ENCODE measurements at places on chromosomes 12 and 14.
A peak's percentile ranks its signal among the peaks of the same experiment; 100 is the strongest.

DNA sequence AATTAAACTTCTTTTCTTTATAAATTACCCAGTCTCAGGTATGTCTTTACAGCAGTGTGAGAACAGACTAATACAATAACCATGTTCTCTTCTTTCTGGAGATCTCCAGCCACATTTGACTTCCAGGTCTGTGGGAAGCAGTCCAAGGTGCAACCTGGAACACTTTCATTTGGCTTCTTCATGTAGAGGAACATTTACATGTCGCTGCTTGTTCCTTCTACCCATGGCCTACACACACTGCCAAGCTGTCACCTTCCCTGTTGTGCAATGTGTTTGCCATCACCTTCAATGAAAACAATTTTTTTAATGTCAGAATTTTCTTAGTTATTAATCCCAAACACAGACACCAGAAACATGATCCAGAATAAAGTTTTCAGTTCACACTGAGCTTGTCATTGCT, 104.7 kb downstream of the PRKCH start:
- no peak for DNase-seq

DNA sequence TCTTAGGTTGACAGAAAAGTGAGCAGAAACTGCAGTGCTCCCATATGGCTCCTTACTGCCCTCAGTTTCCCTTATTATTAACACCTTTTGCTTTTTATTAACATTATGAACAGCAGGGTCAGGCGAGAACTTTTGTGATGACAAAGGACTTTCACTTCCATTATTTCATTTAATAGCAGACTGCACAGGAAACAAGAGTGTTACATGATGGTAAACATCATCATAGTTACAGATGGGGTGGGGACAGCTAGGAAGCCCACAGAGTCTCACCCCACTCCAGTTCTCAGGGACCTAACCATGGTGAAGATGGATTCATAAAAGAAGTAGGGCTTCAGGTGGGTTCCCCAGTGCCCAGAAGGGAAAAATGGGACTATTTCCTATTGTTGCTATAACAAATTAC, 110.1 kb upstream of the PELI2 start:
- no peak for DNase-seq

DNA sequence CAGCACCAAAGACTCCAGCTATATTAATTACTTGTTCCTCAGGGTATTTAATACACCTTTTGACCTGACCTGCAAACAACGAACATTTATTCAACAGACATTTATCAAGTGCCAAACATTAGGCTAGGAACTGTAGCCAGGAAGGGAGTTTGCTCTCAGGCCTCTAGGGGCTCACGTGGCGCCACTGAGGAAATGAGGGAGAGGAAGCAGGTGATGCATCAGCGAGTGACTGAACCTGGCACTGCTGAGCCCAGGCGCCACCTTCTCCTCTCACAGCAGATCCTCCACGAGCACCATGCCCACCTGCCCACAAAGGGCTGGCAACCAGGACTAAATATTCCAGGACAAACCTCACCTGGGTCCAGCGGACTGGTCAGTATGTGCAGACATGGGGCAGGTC, 50.2 kb downstream of the SETD3 start:
- DNase-seq: no peak

DNA sequence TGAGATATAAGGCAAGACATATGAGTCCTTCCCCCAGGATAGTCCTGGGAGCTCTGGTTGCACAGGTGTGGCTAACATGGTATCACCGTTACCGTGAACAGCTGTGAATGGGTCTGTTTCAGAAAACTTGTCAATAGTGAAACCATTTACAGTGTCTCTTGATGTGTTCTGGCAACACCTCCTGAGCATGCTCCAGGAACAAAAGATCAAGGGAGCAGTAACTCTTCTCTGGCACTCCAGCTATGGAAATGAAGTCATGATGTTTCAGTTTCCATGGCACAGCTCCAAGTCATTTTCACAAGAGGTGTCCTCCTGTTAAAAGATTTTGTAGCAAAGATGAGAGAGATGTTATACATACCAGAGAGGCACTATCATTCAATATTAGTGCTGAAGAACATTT, 253.7 kb downstream of the SNAPC1 start:
- DNase-seq: peak; percentile 15

DNA sequence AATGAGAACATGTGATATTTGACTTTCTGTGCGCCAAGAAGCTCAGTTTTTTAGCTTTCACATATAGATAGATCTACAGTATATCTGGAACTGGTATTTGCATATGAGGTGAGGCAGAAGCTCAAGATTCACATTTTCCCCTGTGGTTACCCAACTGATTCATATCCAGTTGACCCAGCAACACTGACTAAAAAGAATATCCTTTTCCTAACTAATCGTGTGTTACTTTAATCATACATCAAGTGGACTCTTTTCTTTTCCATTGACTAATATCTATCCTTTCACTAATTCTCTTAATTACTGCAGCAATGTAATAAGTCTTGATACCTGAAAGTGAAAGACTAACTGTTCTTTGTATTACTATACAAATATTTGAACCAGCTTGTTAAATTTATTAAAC, 236.1 kb downstream of the AEBP2 start:
- DNase-seq: no peak

DNA sequence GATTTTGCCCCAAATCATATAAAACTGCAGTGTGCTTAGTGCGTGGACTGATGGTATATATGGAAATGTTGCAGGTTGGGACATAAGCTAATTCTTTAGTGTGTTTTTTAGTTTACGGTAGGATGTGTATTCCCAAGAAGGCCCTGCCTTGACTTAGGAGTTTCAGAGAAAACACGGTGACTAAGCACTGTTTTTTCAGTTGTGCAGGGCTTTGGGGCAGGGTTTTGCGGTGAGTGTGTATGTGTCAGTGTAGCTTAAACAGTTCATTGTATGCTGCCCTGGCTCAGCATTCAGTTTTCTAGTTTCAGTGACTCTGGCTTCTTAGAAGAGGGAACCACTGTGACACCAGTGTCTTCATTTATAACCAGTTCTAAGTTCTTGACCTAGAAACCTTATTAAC, 101.2 kb downstream of the AKAP6 start:
- DNase-seq: peak; percentile 15

GRCh38 chr12:110012137-110012536, 12.9 kb downstream of the ANKRD13A start:
- peak; percentile 25 for DNase-seq

- peak; percentile 96 for DNase-seq
These were observed 124.4 kb upstream of the KRR1 start for GRCh38 chr12:75635606-75636444.

GRCh38 chr12:10397296-10397695, 7.5 kb upstream of the KLRK1 start:
- DNase-seq: no peak

- no peak for DNase-seq
These were observed 104.8 kb downstream of the UNC79 start for GRCh38 chr14:93535537-93535936.

DNA sequence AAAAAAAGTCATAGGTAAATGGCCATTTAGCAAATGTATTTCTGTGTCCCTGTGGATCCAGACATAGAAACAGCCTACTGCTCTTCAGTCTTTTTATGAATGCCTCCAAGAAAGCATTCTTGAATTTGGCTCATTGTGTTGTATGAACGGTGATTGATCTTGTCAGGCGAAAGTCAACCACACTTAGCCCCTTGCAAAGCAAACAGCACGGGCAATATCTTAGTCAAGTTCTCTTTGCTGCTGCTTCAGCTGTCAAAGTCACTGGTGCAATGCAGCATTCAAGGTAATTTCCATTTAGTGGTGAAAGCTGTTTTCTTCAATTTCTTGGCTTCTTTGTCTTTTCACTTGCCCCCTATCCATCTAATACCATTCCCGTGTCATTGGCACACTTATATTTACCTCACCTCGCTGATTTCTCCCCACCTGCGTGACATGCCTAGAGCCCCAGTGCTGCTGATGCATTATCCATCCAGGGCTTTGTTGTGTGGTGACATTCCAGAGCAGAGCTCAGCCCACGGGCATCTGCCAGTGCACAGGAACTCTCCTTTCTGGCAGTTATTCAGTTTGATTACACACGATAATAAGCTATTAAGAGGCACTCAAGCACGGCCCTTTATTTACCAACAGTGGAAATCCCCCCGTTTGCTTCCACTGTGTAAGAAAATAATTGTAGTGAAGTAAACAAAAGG, 362.3 kb upstream of the NOVA1 start:
- no peak for DNase-seq

DNA sequence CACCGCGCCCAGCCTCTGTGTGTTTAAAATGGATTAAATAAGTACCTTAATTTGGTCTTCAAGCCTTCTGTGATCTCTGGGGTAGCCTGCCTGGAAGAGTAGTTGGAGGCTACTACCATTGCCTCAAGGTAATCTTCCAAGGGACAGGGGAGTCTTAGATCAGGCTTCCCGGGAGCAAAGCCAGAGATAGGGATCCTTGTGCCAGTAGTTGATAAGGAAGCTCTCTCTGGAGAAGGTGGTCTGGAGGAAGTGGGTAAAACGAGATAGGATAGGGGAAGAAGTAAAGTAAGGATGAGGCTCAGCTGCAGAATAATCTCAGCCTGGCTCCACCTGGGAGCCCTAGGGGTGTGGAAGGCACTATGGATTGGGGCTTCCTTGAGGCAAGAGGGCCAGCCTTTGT, 38.5 kb downstream of the FOS start:
- no peak for DNase-seq

DNA sequence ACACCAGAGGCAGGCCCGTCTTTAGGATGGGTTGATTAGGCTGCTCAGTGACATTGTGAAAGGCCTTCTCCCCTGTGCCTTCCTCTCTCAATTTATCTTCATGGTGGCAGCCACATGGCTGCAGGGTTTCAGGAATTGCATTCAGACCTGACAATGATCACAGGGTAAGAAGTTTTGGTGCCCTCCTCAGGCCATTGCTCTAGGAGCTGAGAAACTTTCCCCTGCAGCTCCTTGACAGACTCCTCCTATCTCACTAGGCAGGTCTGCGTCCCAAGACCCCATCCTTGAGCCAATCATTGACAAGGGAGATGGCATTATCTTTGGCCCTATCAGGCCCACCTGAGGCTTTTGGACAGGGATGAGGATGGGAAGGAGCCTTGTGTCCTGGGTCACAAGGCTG, 57.4 kb upstream of the ANO4 start:
- DNase-seq: no peak

DNA sequence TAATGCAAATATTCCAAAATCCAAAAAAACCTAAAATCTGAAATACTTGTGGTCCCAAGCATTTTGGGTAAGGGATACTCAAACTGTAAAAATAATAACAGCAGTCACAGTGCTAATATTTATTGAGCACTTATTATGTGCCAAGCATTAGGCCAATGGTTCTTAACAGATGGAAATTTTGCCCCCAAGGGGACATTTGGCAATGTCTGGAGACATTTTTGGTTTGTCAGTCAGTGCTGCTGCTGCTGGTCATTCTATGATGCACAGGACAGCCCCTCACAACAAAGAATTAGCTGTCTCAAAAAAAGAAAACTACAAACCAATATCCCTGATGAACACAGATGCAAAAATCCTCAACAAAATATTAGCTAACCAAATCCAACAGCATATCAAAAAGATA, 5.8 kb downstream of the NDUFA12 start:
- no peak for DNase-seq

GRCh38 chr14:33590891-33591630, 359.8 kb downstream of the EGLN3 start:
- DNase-seq: peak; percentile 36

- no peak for DNase-seq
These were observed 40.3 kb downstream of the IFNG start for GRCh38 chr12:68119250-68119649.

- no peak for DNase-seq
These were observed at the start of gene KRT85 for GRCh38 chr12:52366738-52367485. TSS of gene KRT85 (minus strand) at chr12:52367481. CDS start at chr12:52367405, 76 bp downstream.

GRCh38 chr14:29734732-29735131, 192.9 kb downstream of the PRKD1 start:
- DNase-seq: no peak

DNA sequence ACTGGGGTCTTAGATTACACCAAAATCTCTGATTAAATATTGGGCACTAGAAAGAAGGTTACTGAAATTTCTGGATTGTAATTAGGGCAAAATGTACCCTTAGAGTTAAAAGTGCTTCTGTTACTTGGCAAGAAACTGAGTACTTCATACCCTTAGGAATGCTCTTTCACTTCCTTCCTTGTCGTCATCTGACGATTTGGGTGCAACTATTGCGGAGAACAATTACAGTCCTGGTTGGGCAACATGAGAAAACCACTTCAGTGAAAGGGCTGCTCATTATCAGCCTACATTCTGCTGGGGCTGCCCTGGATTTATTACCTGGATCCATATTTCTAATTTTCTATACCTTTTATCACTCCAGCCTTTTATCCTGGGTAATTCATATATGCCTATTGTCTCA, 348.5 kb upstream of the MDGA2 start:
- DNase-seq: no peak

DNA sequence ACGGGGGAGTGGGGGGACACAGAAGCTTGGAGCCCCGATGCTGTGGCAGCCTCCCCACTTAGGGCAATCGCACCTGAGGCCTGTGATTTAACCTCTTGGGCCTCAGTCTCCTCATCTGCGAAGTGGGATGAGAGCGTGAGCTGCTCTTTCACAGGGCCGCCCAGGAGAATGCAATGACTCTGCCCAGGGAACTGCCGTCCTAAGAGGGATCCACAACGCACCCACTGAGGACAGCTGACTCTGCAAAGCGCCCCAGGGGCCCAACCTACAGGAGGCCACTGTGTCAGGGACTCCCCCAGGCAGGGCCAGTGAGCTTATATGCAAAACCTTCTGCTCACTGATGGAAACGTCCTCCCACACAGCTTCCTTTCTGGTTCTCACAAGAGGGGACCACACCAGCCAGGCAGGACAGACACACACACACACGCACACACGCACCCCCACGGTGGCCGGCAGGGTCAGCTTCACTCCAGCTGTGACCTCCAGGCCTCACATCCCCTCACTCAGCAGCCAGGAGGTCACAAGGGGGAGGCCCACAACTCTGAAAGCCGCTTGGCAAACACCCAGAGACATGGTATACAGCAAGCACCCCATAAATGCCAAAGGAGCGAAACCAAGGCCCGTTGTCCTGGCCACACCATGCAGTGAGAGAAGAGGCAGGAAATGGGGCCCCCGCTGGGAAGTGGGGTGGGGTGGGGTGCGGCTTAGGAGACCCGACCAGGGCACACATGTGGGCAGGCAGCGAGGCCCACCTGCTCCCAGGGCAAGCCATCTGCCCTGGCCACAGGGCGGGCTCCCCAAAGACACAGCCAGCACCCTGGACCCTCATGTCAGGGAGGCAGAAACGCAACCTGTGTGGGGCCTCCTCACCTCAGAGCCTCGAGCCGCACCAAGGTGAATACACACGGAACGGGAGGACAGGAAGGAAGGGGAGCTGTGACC, 73.3 kb downstream of the NCOR2 start:
- DNase-seq: no peak

DNA sequence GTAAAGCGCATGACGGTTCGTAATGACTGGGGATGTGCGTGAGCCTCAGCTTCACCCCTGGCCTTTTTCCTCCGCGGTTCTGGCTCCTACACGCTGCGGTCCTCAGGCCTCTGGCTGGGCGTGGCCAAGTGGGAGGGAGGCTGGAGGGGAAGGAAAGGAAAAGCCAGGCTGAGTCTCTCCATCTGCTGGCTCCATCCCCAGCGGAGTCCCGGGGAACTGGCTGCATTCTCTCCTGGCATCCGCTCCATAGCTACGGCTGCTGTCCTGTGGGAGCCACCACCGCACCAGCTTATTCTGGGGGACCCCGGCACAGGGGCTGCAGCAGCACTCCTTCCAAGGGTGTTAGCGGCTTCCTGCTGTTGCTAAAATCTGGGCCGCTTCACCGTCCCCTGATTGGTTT, 68.2 kb upstream of the SLC24A4 start:
- peak; percentile 64 for DNase-seq

GRCh38 chr12:72330301-72330700, 58.1 kb downstream of the TRHDE start:
- peak; percentile 0 for DNase-seq
